ENCODE measurements at places on chromosomes 7 and 10. TPM values are rescaled to one million over a fixed set of nuclear protein-coding genes. Genes with fewer than 3 reads are reported as not detected.

NCF1 gene
- 0.12 TPM for total RNA-seq

FFAR4 gene
- 0.27 TPM for total RNA-seq

FAM25A gene
- total RNA-seq, result 1.1 TPM

PAOX gene
- total RNA-seq, result 0.92 TPM

PKD2L1 gene
- total RNA-seq, result not detected

ZNF467 gene
- 1.1 TPM for total RNA-seq

CFAP70 gene
- 0.28 TPM for total RNA-seq

LIPF gene
- not detected for total RNA-seq

PPP1R17 gene
- not detected for total RNA-seq

AFAP1L2 gene
- 28.2 TPM for total RNA-seq

LDB3 gene
- not detected for total RNA-seq

MET gene
- total RNA-seq, result 103 TPM

KBTBD2 gene
- total RNA-seq, result 26.6 TPM

ZNF248 gene
- total RNA-seq, result 4.7 TPM

PSMC2 gene
- total RNA-seq, result 171 TPM

FRMD4A gene
- 6.0 TPM for total RNA-seq

CYP3A7 gene
- total RNA-seq, result not detected

SPAM1 gene
- total RNA-seq, result not detected

ADAM12 gene
- total RNA-seq, result 5.7 TPM

PRTFDC1 gene
- 16.0 TPM for total RNA-seq

ZNF425 gene
- total RNA-seq, result 1.0 TPM

INTS1 gene
- total RNA-seq, result 50.1 TPM

ZNF511 gene
- total RNA-seq, result 75.0 TPM

PIP gene
- total RNA-seq, result not detected

CH25H gene
- total RNA-seq, result 0.09 TPM

C7orf57 gene
- total RNA-seq, result 0.37 TPM

OR13A1 gene
- not detected for total RNA-seq

CFAP69 gene
- total RNA-seq, result 1.6 TPM

LIPN gene
- total RNA-seq, result not detected

KLF14 gene
- not detected for total RNA-seq

FAS gene
- 30.6 TPM for total RNA-seq

NEBL gene
- total RNA-seq, result 3.9 TPM

ABCA13 gene
- total RNA-seq, result 0.05 TPM

TAC1 gene
- total RNA-seq, result not detected

TMEM184A gene
- 8.7 TPM for total RNA-seq

CCDC172 gene
- total RNA-seq, result not detected

GOLGA7B gene
- total RNA-seq, result 3.6 TPM

CRTAC1 gene
- 1.7 TPM for total RNA-seq

ZNF736 gene
- not detected for total RNA-seq

HOXA13 gene
- total RNA-seq, result 1.9 TPM

STRA8 gene
- not detected for total RNA-seq
